ENCODE measurements at places on chromosomes 7 and 10.

GRCh38 chr10:60283397-60283796, 106.3 kb downstream of the ANK3 start:
- no peak for DNase-seq

DNA sequence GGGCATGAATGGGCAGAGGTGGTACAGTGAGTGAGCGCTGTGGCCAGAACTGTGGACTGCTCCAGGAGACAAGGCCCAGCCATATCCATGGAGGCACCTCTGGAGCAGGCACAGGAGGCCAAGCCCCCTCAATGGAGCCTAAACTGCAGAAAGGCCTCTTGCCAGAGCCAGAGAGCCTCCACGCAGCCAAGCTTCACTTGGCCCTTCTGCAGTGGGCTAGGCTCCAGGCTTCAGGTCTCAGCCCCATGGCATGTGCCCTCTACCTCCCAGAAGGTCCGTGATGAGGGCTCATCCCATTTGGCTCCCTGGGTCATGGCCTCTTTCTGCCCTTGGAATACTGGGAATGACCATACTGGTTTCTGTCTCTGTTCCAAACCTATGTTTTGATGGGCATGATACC, 8.9 kb downstream of the PDE1C start:
- no peak for DNase-seq

GRCh38 chr10:113320211-113320610, 232.6 kb upstream of the HABP2 start:
- DNase-seq, result no peak

GRCh38 chr10:59997827-59998525, 91.6 kb upstream of the CCDC6 start:
- DNase-seq, result no peak

GRCh38 chr7:127819975-127820731, 168.2 kb downstream of the SND1 start:
- no peak for DNase-seq

DNA sequence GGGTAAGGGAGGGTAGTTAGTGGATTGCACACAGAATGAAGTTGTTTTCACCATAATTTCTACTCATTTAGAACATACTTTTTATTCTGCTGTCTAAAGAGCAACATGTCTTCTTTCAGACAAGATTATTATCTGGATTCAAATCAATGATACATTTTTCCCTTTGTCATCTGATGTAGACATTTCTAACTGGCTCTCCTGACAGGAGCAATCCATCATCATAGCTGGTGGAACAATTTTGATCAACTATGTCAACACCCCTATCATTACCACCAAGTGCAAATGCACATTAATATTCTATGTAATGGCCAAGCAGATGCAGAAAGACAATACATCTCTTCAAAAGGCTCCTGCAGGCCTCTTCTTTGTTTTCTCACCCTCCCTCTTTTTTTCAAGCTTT, 672.9 kb upstream of the LRRTM3 start:
- DNase-seq, result no peak

DNA sequence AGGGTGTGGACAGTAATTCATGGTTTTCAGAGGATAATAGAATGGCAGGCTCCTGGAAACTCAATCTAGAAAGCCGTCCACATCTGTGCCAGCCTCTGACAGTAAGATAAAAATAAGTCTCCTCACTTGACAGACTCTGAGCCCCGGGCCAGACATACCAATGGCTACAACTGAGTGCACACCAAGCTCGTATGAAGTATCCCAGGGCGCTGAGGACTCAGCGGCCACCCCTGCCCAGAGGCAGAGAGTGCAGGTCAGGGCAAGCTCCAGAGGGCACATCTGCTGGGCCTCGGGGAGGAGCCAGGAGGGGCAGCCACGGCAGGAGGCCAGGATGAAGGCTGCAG, 262.8 kb upstream of the TCERG1L start:
- no peak for DNase-seq

DNA sequence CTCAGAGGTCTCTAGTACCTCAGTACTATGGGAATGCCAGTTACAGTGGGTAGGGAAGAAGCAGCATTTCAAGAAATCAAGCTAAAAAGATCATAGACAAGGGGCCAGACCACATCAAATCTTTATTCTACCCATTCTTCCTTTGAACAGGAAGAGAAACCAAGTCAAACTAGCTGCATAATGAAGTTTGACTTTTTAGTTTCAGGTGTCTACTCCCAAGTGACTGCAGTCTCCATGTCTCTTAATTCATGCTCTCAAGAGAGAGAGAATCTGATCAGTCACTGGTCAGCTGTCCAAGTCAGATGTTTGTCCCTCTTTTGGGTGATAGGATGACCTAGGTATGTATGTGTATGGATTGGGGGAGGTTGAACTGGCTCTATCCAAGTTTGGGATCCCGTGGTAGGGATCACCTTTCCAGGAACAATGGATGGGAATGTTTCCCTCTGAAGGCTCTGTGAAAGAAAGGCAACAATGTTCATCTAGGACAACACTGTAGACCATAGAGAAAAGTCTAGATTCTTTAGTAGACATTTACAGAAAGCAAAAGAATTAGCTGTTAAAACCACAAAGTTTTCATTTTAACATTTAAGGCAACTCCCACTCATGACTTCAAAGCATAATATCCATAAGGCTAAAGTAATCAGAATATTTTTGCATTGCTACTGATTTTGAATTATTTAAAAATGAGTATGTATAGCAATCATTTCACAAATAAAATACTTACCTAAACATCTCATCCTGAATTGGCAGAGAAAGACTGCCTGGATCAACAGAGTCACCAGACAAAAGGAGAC, 30.1 kb upstream of the PRTFDC1 start:
- no peak for DNase-seq

DNA sequence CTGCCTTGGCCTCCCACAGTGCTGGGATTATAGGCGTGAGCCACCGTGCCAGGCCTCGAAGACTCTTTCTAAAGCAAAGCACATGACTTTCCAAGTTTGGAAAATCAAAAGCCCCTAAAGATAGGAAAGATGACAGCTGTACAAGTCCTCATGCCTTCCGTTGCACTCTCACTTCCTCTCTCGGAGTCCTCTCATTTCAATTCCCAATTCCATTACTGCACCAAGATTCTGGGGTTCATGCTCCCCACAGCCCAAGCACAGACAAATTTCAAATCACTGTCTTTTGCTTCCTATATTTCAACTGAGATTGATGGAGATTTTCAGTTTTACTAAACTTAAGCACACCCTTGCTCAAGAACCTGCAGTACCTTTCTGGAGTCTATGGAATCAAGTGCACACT, 10.9 kb upstream of the PLAU start:
- no peak for DNase-seq

GRCh38 chr7:152406491-152406890, 29.3 kb downstream of the KMT2C start:
- no peak for DNase-seq

- DNase-seq, result no peak
These were observed 21.9 kb downstream of the ERLIN1 start for GRCh38 chr10:100163704-100164621.

GRCh38 chr10:60623627-60624026, 154.7 kb upstream of the CDK1 start:
- DNase-seq, result no peak

GRCh38 chr7:154598864-154599263, 404.1 kb downstream of the PAXIP1 start:
- DNase-seq, result no peak

DNA sequence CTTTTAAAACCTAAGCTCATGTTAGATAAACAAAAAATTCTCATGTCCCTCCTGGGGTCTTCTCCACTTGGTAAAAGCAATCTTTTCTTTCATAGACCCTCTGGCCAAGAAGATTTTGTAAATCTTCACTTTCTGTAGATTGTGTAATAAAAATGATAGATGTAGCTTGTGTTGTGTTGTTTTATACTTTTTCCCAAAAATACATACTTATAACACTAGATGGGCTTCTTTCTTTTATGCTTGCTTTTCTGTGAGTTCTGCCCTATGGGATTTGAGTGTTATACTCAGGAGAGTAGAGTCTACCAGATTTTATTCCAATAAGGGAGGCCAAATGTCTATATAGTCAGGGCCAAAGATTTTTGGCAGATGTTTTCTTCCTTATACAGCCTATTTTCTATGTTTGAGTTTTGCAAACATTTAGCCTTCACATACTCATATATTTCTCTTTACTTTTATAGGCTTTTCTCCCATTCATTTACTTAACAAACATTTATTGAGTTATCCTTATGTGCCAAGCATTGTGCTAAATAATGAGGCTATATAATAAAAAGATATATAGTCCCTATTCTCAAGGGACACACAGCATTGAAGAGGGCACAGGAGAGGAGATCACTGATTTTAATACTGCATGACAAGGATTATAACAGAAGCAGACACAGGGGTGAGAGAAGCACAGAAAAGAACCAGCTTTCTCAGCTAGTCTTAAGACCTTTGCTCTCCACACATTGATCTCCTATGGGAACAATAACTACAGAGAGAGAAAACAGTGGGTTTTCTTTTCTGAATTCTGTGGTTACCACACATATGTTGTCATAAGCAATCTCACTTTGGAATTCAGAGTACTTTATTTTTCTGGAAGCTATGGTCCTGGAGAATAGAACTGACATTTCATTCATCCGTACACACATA, 58.0 kb upstream of the PNLIP start:
- DNase-seq, result no peak

DNA sequence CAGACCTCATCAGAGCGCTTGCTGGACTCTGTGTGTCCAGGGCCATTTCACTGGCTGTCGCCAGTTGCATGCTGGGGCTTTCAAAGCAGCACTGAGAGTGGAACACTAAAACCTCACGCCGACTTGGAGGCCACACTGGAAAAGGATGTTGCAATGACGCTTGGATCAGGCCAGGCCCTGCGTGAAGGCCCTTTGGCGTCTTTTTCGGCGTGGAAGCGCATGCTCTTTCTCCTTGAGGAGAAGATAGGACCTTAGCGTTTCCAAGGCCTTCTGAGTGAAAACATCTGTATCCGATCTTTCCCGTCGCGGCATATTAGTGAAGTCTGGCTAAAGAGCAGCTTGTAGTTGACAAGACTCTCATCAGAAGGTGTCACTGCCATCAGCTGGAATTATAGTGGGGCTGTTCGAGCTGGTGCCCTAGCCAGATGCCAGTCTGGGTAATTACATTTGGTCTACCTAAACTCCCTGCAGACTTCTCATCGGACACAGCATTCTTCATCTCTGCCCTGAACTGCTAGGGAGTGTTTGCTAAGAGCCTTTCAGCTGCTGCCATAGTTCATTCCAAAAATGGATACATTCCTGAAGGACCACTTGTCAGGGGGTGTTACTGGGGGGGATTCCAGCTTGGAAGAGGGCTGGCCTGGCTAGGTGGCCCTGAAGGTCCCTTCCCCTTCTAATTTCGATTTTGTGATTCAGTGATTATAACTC, 167.7 kb upstream of the TCF7L2 start:
- no peak for DNase-seq

GRCh38 chr7:36310897-36311296, 78.8 kb upstream of the ANLN start:
- no peak for DNase-seq

Data from NK-92 treated with Interleukin-12 subunit alpha and Interleukin-12 subunit beta, amount 100 ng/mL, for 24 hours (cell line).